ENCODE measurements at places on chromosomes 6 and 20.

- no peak for DNase-seq
Measured at GRCh38 chr20:10249048-10249770, 30.6 kb downstream of the SNAP25 start.

- DNase-seq = no peak
Measured at GRCh38 chr6:4964675-4965561, 38.9 kb downstream of the RPP40 start.

GRCh38 chr20:58287638-58288037 lies 21.9 kb upstream of the RAB22A start:
- no peak for DNase-seq

DNA sequence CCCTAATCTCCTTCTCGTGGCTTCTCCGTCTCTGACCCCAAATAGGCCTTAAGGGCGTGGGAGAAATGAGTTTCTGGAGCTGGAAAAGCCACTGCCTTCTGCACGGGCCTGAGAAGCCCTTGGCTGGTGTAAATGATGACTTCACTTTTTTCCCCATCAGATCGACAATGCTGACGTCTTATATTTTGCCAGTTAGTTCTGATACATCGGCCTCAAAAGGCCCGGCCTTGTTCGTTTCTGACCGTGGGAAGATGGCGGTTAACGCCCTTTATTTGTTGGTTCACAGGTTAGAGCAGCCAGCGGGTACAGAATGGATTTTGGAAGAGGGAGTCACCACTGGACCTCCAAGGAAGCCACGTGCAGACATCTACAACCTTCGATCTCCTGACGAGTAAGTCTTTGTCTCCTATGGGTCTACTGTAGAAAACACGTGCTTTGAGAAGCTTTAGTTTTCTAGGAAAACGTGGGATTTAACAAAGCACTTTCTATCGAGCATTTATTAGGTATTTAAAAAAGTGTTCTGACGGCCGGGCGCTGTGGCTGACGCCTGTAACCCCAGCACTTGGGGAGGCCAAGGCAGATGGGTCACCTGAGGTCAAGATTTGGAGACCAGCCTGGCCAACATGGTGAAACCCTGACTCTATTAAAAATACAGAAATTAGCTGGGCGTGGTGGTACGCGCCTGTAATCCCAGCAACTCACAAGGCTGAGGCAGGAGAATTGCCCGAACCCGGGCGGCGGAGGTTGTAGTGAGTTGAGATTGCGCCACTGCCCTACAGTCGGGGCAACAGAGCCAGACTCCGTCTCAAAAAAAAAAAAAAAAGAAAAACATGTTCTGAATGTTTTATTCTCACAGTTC lies 1.2 kb upstream of the ZNFX1 start:
- no peak for DNase-seq

DNA sequence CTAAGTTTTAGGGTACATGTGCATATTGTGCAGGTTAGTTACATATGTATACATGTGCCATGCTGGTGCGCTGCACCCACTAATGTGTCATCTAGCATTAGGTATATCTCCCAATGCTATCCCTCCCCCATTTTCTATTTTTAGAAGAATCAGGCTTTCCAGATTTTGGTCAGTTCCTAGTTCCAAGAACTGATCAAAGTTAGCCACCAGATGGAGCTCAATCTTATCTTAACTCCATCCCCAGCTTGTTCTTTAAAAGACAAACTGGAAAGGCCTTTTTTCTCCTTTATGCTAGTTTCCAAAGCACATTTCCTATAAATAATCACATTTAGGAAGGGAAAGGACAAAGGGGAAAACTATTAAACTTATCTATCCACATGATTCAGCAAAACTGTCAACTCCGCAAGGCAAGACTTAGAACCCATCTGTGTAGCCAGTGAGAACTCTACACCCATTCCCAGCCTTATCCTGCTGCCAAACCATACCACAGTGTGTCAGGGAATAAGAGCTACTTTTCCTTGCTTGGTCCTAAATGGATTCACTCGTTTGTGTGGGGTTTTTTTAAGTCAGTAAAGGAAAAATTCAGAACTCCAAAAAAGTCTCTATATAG lies 22.8 kb upstream of the KHDC1 start:
- no peak for DNase-seq

DNA sequence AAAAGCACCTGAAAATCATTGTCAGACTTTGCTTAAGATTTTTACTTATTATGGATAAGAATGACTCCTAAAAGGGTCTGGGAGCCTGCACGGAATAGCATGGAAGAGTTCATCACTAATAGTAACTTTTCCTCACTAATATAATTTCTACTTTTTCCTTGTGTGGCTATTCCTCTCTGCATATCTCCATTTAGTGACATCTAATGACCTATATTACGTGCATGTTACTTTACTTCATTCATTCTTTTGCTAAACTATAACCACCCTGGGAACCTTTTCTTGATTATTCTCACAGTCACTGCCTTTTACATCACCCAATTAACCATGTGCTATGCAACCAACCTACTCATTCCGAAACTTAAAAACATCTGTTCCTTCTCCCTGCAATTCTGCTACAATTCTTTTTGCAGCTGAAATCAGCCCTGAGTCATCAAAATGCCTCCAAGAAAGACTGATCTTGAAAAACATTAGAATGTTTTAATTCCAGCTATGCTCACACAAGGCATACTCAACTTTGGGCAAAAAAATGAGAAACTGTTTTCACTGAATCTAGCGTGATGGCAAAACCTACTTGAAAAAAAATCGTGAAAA lies 313.3 kb downstream of the RNGTT start:
- DNase-seq = no peak

DNA sequence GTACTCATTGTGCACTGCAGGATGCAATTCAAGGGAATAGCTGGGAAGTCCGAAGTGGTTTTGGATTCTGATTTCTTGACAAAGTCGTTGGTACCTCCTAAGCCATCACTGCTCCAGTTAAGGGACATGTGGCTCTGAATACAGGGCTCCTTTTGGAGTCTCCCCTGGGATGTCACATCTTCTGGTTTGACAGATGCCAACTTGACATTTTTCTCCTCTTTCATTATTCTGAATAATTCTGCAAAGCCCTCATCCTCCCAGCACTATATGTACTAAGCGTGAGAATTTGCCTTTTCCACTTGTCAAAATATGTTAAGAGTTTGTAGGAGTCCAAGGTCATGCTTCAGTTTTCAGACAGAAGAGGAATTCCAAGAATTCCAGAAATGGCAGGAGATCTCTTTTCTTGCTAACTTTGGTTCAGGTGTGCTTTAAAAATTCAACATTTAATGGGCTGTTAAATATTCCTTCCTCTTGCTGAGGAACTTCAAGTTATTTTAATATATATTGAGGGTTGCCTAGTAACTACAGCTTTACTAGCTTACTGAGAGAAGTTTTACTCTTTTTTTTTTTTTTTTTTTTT lies 38.7 kb downstream of the DOK5 start:
- DNase-seq = no peak

GRCh38 chr20:32533732-32534131 lies 51.4 kb downstream of the NOL4L start:
- DNase-seq = no peak

DNA sequence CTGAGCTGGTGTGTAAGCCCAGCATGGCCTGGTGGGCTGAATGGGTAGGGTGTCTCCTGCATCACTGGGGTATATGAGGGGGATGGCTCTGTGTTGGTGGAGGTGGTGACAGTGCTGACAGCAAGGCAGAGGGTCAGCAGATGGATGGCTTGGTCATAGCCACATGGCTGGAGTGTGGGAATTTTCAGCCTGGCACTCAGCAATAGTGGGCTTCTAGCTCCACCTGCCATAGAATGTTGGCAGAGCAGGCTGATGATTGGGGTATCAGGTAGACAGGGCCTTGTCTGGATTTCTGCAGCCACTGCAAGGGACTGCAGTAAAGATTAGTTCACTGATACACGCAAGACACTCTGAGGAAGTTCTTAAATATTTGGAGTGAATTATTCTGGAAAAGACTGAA lies 137.5 kb upstream of the BACH2 start:
- no peak for DNase-seq

- DNase-seq = no peak
Measured at GRCh38 chr20:16205507-16205906, 367.7 kb downstream of the KIF16B start.
